ENCODE measurements at places on chromosomes 7 and 10. TPM values are rescaled to one million over a fixed set of nuclear protein-coding genes. Genes with fewer than 3 reads are reported as not detected.
A peak's percentile ranks its signal among the peaks of the same experiment; 100 is the strongest.

- no peak for DNase-seq
- H3K36me3 ChIP-seq = no peaks in the 10 kb centered on the region
- H3K27ac ChIP-seq = no peak overlapping the region
Observed at GRCh38 chr10:23070913-23071218, 24.5 kb upstream of the MSRB2 start.

DNA sequence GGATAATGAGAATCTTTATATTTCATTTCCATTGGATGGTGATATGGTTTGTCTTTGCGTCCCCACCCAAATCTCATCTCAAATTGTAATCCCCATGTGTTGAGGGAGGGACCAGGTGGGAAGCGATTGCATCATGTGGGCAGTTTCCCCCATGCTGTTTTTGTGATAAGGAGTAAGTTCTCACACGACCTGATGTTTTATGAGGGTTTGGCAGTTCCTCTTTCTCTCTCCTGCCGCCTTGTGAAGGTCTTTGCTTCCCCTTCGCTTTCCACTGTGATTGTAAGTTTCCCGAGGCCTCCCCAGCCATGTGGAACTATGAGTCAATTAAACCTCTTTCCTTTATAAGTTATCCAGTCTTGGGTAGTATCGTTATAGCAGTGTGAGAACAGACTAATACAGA lies 59.4 kb downstream of the MTPN start:
- no peaks in the 10 kb centered on the region for H3K36me3 ChIP-seq
- DNase-seq = no peak
- H3K4me3 ChIP-seq = no peak overlapping the region
- H3K4me1 ChIP-seq = no peaks in the 10 kb centered on the region
- H3K27me3 ChIP-seq = no peaks in the 10 kb centered on the region

- no peak for DNase-seq
- no peak overlapping the region for H3K27ac ChIP-seq
- H3K36me3 ChIP-seq = no peaks in the 10 kb centered on the region
- no peak overlapping the region for H3K4me3 ChIP-seq
Observed at GRCh38 chr7:17516771-17517170, 218.3 kb downstream of the AHR start.

Gene TMEM140
- 39.3 TPM for total RNA-seq

Gene HOXA4
- 8.5 TPM for total RNA-seq

DNA sequence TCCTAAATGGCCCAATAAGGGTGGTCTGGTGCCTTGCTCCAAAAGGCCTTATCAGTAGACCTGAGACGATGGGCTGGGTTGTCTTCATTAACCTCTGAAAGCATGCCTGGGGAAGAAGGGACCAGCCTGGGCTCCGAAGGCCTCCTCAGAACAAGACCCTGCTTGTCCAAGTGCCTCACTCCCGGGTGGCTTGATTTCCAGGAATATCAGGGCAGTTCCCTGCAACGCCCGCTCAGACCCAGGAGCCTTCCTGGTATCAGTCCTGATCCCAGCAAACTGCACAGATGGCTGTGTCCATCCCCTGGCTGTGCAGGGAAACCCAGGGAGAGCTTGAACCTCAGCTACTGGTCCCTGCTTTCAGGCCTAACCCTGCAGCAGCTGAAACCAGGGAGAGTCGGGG lies 49.9 kb upstream of the CUX1 start:
- H3K27ac ChIP-seq = no peak overlapping the region
- no peak overlapping the region for H3K4me3 ChIP-seq
- H3K27me3 ChIP-seq = no peaks in the 10 kb centered on the region

GRCh38 chr7:21041666-21042065 lies 255.0 kb upstream of the SP8 start:
- H3K4me3 ChIP-seq = no peak overlapping the region
- no peaks in the 10 kb centered on the region for H3K36me3 ChIP-seq
- H3K27ac ChIP-seq = no peak overlapping the region
- H3K27me3 ChIP-seq = no peaks in the 10 kb centered on the region
- no peak for DNase-seq

DNA sequence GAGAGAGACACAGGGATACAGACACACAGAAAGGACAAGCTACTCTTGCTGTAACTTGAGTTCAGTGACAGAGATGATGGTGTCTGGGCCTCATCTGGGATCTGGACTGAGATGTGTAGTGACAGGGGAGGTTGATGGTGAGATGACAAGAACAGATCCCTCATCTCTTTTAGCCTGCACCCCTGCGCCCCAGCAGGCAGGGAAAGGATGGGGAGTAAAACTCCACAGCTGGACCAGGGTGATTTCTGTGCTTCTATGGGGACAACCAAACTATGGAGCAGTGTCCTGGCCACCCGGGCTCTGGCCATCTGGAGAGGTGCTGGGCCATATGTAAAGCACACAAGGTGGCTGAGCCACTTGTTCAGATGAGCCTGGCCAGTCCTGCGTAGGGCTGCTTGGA lies 4.5 kb upstream of the LRRC18 start:
- no peaks in the 10 kb centered on the region for H3K4me1 ChIP-seq
- no peak overlapping the region for H3K4me3 ChIP-seq
- no peak overlapping the region for H3K27ac ChIP-seq
- no peaks in the 10 kb centered on the region for H3K36me3 ChIP-seq
- DNase-seq = no peak

Gene AFAP1L2
- total RNA-seq = 5.3 TPM

- no peak overlapping the region for H3K4me3 ChIP-seq
- H3K27ac ChIP-seq = no peak overlapping the region
- peaks cover 10% of the 10 kb centered on the region for H3K4me1 ChIP-seq
- DNase-seq = no peak
- H3K27me3 ChIP-seq = no peaks in the 10 kb centered on the region
Observed at GRCh38 chr7:41005374-41005901, 697.5 kb downstream of the INHBA start.

- no peak for DNase-seq
- H3K27me3 ChIP-seq = no peaks in the 10 kb centered on the region
- no peaks in the 10 kb centered on the region for H3K36me3 ChIP-seq
- H3K4me1 ChIP-seq = peaks cover 4% of the 10 kb centered on the region
Observed at GRCh38 chr10:452512-453426, 236.7 kb downstream of the DIP2C start.

Gene PTEN
- total RNA-seq = 101 TPM

Gene EPDR1
- 66.0 TPM for total RNA-seq

- no peaks in the 10 kb centered on the region for H3K36me3 ChIP-seq
- H3K4me3 ChIP-seq = peak overlapping the region; percentile 97
- no peak for DNase-seq
- peak overlapping the region; percentile 95 for H3K27ac ChIP-seq
Observed at GRCh38 chr7:139109983-139110411, 477 bp upstream of the ZC3HAV1 start.

- H3K4me3 ChIP-seq = no peak overlapping the region
- peaks cover 12% of the 10 kb centered on the region for H3K36me3 ChIP-seq
- no peaks in the 10 kb centered on the region for H3K27me3 ChIP-seq
- peaks cover 71% of the 10 kb centered on the region for H3K4me1 ChIP-seq
- no peak for DNase-seq
Observed at GRCh38 chr10:79107736-79108264, 39.0 kb downstream of the ZMIZ1 start.

DNA sequence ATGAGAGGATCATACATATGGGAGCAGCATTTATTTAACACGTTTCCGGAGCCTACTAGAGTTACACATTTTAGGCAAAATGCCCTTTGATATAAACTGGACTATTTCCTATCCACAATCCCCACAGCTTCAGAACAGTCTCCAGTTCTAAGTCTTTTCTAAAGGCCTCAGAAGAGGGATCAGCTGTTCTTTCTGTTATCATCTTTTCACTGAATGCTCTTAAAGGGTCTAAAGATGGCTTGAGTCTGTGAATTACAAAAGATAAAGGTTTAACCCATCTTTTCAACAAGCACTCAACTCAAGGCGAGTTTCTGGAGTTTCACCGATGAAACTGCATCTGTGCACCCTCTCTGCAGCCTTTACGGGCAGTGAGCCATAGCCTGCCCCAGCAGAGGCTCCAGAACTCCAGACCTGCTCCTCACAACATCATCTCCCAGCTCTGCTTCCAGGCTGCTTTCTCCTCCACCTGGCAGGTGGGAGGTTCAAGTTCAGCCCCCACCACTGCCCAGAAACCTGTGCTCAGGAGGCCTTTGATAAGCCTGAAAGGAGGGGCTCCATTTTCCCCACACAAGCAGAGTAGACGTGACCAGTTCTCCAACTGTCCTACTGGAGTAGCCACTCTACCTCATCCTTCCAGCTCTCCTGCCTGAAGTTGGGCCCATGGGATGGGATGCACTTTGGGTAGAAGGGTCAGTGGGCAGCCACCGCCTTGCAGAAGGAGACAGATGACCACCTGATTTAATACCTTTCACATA lies 53.4 kb downstream of the HSPA12A start:
- DNase-seq = no peak
- H3K27ac ChIP-seq = no peak overlapping the region
- H3K4me1 ChIP-seq = peaks cover 26% of the 10 kb centered on the region
- no peak overlapping the region for H3K4me3 ChIP-seq

DNA sequence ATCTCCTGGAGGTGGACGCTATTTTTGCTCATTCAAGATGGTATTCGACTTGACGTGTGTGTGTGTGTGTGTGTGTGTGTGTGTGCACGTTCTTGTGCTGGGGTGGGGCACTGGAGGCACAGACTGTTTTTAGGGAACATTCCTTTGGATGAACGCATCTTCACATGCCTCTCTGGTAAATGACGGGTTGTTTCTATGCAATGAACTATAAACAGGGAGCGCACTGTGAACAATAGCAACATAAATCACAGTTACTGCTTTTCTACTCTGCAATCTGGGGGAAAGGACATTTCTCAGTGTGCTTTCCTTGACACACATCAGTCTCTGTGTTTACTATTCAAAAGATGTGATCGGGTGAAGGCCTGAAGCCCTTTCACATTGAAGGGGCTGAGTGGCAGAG lies 120.1 kb upstream of the PITRM1 start:
- no peak for DNase-seq
- no peak overlapping the region for H3K4me3 ChIP-seq
- H3K4me1 ChIP-seq = no peaks in the 10 kb centered on the region
- H3K27me3 ChIP-seq = no peaks in the 10 kb centered on the region

DNA sequence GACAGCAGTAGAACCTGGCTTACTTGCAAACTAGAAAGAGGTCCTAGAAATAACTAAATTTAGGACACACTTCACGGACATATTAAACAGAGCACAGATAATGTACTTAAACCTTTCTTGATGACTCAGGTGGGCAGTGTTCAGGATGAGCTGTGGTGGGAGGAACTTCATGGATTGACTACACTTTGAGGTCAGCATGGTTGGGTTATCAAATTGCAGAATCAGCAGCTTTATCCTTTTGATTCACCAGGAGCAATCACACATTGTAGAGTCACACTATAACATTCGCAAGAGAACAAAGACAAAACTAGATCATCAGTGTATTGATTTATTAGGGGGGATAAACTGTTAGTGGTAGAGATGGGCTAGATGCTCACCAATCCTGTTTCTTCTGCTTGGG lies 38.6 kb upstream of the AGK start:
- no peak overlapping the region for H3K27ac ChIP-seq
- peaks cover 10% of the 10 kb centered on the region for H3K4me1 ChIP-seq
- H3K27me3 ChIP-seq = peaks cover 23% of the 10 kb centered on the region
- DNase-seq = no peak

Gene PLAU
- total RNA-seq = 29.0 TPM

DNA sequence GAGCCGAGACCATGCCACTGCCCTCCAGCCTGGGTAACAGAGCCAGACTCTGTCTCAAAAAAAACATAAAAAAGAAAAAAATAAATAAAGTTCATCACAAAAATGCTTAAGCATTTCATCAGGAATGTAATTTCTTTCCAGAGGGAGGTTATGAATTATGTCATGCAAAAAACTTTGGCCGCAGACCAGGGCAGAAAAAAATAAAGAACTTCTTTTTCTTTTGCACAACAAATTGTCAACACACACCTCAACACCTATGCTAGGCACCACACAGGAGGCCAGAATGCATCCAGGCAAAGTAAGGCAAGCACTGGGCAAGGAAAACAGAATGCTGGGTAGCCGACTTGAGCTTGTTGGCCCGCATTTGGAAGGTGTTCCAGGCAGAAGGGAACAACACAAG lies 3.9 kb downstream of the C10orf62 start:
- peaks cover 11% of the 10 kb centered on the region for H3K4me1 ChIP-seq
- no peak overlapping the region for H3K4me3 ChIP-seq
- no peak for DNase-seq
- H3K27me3 ChIP-seq = no peaks in the 10 kb centered on the region
- no peaks in the 10 kb centered on the region for H3K36me3 ChIP-seq

Gene RARRES2
- 144 TPM for total RNA-seq

Gene DOCK4
- total RNA-seq = 78.5 TPM

DNA sequence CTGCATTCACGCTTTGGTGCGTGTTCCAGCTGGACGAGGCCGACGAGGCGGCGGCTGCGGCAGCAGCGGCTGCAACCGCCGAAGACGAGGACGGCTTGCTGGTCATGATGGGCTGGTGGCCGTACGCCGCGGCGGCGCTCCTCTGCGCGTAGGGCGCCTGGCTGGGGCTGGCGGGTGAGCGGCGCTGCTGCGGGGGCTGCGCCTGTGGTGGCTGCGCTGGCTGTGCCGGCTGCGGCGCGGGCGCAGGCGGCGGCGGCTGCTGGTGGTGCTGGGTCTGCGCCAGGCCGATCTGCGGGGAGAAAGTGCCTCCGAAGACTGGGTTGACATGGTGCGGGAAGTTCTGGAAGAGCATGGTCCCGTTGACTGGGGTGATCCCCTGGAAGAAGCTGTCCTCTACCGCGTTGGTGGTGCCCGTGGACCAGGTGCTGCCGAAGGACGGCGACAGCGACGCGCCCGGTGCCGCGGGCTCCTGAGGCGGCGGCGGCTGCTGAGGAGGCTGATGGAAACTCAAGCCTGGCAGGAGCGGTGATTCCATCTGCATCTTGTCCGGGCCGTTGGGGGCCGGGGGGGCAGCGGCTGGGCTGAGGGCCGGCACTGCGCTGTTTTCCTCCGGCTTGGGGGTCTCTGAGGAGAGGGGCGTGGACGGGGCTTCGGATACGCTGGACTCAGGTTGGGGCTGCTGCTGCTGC lies 51.1 kb downstream of the CPEB3 start:
- no peaks in the 10 kb centered on the region for H3K36me3 ChIP-seq
- no peaks in the 10 kb centered on the region for H3K27me3 ChIP-seq
- H3K27ac ChIP-seq = peak overlapping the region; percentile 79
- H3K4me3 ChIP-seq = peak overlapping the region; percentile 74

- DNase-seq = no peak
- no peak overlapping the region for H3K27ac ChIP-seq
Observed at GRCh38 chr7:45594745-45595535, 20.8 kb downstream of the ADCY1 start.

Data from lower lobe of right lung (tissue), 2 donors.